ENCODE measurements at places on chromosomes 6 and 20. TPM values are rescaled to one million over a fixed set of nuclear protein-coding genes. Genes with fewer than 3 reads are reported as not detected.
A peak's percentile ranks its signal among the peaks of the same experiment; 100 is the strongest.

CRISP3 gene
- total RNA-seq = 120 TPM

ZSCAN23 gene
- total RNA-seq = 11.2 TPM

ERVFRD-1 gene
- not detected for total RNA-seq

PRR18 gene
- 0.80 TPM for total RNA-seq

BICRAL gene
- 9.3 TPM for total RNA-seq

CST2 gene
- 2.6 TPM for total RNA-seq

SPATA2 gene
- total RNA-seq = 11.3 TPM

LY6G5C gene
- total RNA-seq = 2.0 TPM

ADAM33 gene
- total RNA-seq = 8.2 TPM

RNF182 gene
- total RNA-seq = 2.8 TPM

STMN3 gene
- total RNA-seq = 38.9 TPM

HEY2 gene
- 11.3 TPM for total RNA-seq

PRICKLE4 gene
- total RNA-seq = 2.1 TPM

DNA sequence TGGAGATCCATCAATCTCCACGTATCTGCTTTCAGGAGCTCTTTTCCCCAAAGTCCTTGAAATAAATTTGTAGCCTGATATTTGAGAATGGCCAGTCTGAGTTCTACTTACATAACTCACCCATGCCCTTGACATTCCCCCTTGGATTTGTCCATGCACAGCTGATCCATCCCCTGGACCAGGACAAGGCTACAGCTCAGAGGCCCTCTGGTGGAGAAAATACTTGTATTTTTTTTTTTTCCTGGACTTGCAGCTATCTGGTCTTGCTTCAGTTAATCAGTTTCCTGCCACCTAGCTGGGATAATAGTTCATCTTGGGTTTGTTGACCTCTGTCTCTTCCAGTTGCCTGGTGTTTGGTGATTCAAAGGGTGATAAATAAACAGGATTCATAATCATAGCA lies 467.6 kb downstream of the DHX35 start:
- no peaks in the 10 kb centered on the region for H3K36me3 ChIP-seq
- H3K4me1 ChIP-seq = peaks cover 21% of the 10 kb centered on the region
- DNase-seq = no peak
- no peak overlapping the region for H3K4me3 ChIP-seq
- H3K27ac ChIP-seq = no peak overlapping the region

DNA sequence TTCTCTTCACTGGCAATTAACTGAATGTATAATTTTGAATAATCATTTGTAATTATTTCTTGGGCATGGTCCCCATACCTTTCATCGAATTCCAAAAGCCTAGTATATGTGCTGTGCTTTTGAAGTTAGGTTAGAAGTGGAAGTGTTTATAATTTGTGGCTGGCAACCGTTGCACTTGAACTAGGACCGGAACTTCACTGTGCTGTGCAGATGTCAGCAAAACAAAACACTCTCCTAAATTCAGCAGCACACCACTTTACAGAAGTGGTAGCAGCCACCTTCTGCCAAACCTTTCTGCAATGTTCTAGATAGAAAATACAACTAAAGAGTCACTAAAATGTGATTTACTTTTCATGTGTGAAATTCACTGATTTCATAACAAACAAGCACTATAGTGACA lies 111.9 kb downstream of the FAM83B start:
- H3K27me3 ChIP-seq = no peaks in the 10 kb centered on the region
- DNase-seq = no peak
- H3K36me3 ChIP-seq = no peaks in the 10 kb centered on the region
- H3K27ac ChIP-seq = no peak overlapping the region

DNA sequence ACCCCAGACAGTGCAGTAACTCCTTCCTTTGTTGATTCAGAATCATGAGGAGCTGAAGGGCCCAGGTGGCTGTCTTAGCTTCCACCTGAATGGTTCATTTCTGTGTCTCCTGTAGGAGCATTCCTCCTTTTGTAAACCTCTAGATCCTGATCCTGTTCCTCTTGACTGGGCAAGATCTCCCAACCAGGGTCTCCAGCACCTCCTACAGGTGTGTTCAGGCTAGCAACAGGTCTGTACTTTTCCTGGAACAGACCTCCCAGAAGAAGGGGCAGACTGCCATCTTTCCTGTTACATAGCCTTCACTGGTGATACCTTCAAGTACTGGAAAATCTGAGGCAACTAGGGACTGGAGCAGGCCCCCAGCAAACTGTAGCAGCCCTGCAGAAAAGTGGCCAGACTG lies 35.2 kb downstream of the HLA-B start:
- no peak overlapping the region for H3K4me3 ChIP-seq
- no peaks in the 10 kb centered on the region for H3K4me1 ChIP-seq
- no peaks in the 10 kb centered on the region for H3K36me3 ChIP-seq
- DNase-seq = no peak
- peaks cover 53% of the 10 kb centered on the region for H3K27me3 ChIP-seq
- no peak overlapping the region for H3K27ac ChIP-seq

GRCh38 chr6:68834551-68834950 lies 199.5 kb downstream of the ADGRB3 start:
- no peaks in the 10 kb centered on the region for H3K36me3 ChIP-seq
- no peak for DNase-seq
- no peak overlapping the region for H3K27ac ChIP-seq
- no peaks in the 10 kb centered on the region for H3K4me1 ChIP-seq
- H3K4me3 ChIP-seq = no peak overlapping the region
- H3K27me3 ChIP-seq = no peaks in the 10 kb centered on the region

- peak; percentile 85 for DNase-seq
- H3K36me3 ChIP-seq = no peaks in the 10 kb centered on the region
- H3K27ac ChIP-seq = no peak overlapping the region
- H3K4me3 ChIP-seq = peak overlapping the region; percentile 85
Measured at GRCh38 chr6:37566111-37566949, 66.6 kb upstream of the CCDC167 start.

- H3K27me3 ChIP-seq = no peaks in the 10 kb centered on the region
- H3K4me1 ChIP-seq = peaks cover 47% of the 10 kb centered on the region
- no peak overlapping the region for H3K27ac ChIP-seq
Measured at GRCh38 chr20:3896302-3896701, 7.1 kb downstream of the PANK2 start.

- no peak overlapping the region for H3K4me3 ChIP-seq
- no peaks in the 10 kb centered on the region for H3K36me3 ChIP-seq
- DNase-seq = no peak
- no peaks in the 10 kb centered on the region for H3K27me3 ChIP-seq
- no peak overlapping the region for H3K27ac ChIP-seq
Measured at GRCh38 chr6:25746968-25747367, 7.6 kb upstream of the SLC17A4 start.

- peaks cover 16% of the 10 kb centered on the region for H3K36me3 ChIP-seq
- no peak overlapping the region for H3K4me3 ChIP-seq
- DNase-seq = no peak
- H3K27ac ChIP-seq = no peak overlapping the region
Measured at GRCh38 chr6:106275692-106276091, 49.9 kb downstream of the ATG5 start.

- DNase-seq = no peak
- no peaks in the 10 kb centered on the region for H3K36me3 ChIP-seq
- no peak overlapping the region for H3K4me3 ChIP-seq
- no peak overlapping the region for H3K27ac ChIP-seq
- no peaks in the 10 kb centered on the region for H3K27me3 ChIP-seq
Measured at GRCh38 chr20:33679758-33680485, 5.7 kb upstream of the NECAB3 start.

DNA sequence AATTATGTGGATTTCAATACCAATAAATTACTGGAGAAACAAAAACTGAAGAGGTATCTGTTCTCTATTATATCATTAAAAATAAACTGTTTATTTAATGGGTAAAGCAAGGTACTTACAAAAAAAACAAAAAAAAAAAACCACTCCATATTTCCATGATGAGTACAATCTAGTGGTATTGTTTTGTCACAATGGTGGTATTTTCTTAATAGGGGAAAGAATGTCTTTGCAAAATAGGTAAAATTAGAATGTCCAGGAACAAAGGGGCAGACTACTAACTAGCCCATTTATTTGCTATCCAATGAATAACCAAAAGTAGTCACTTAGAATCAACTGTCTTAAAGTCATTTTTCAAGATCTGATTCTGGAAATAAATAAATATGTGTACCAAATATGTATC lies 92.0 kb downstream of the ARHGAP18 start:
- H3K27me3 ChIP-seq = no peaks in the 10 kb centered on the region
- H3K4me1 ChIP-seq = no peaks in the 10 kb centered on the region
- H3K4me3 ChIP-seq = no peak overlapping the region
- no peak overlapping the region for H3K27ac ChIP-seq
- no peaks in the 10 kb centered on the region for H3K36me3 ChIP-seq

DNA sequence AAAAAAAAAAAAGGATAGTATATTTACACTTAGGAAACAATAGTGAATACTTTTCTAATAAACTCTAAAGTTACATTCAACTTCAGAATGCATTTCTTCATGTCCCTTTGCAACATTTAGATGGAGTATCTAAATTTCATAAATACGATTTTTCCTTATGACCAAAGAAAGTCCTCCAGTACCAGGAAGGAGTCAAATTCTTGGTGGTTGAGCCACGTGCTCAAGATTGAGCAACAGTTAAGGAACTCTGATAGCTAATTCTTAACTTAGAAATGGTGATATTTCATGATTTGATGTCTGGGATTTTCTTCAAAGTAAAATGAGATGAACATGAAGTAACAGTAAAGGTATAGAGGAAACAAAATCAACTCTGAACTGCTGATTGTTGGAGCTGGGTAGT lies 92.7 kb downstream of the SASH1 start:
- no peak overlapping the region for H3K4me3 ChIP-seq
- H3K4me1 ChIP-seq = peaks cover 20% of the 10 kb centered on the region
- no peak for DNase-seq
- H3K36me3 ChIP-seq = peaks cover 5% of the 10 kb centered on the region
- H3K27me3 ChIP-seq = no peaks in the 10 kb centered on the region
- no peak overlapping the region for H3K27ac ChIP-seq

- H3K27ac ChIP-seq = no peak overlapping the region
- peaks cover 24% of the 10 kb centered on the region for H3K4me1 ChIP-seq
- H3K36me3 ChIP-seq = no peaks in the 10 kb centered on the region
- H3K27me3 ChIP-seq = no peaks in the 10 kb centered on the region
Measured at GRCh38 chr20:54023406-54023805, 47.0 kb downstream of the BCAS1 start.

DNA sequence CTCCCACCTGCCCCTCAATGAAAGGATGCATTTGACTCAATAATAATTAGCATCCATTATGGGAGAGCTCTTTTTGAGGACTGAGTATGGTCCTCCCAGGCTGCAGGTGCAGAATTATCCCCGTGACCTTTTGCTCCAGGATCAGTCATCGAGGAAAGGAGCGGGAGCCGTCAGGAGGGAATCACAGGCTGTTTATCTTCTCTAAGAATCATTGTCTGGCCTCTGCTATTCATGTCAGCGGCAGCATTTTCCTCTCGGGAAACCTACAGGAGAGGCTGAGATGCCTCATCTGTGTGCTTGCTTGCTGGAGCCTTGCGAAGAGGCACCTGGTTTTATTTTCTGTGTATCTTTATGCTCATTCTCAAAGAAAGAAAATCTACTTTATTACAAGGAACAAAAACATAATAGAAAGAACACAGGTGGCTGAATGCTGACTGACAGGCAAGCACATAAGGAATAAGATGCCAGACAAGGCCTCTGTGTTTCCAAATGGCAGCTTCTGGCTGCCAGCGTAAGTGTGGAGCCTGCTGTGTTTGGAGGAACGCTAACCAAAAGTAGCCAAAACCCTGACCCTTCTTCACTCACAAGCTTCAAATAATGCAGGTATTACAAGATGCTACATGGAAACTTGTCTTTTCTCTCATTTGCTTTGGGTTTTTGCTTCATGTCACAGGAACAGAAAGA lies 539.1 kb upstream of the MARCKS start:
- H3K4me1 ChIP-seq = peaks cover 8% of the 10 kb centered on the region
- peak overlapping the region; percentile 55 for H3K4me3 ChIP-seq

DNA sequence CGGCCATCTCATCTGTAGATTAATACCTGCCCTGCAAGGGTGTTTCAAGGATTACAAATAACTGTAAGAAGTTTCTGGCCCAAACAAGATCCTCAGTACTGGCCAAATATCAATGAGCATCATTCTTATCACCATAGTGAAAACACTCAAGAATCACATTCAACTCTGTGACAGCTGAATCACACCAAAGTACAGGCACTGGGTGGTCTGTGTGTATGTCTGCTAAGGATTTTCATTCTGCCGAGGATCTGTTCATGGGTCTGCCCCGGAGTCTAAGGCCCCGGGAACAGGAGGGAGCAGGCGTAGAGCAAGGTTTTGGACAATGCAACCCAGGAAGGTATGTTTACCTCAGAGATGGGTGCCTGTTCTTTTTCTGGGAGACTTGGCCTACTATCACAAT lies 110.5 kb downstream of the TRERF1 start:
- H3K4me3 ChIP-seq = no peak overlapping the region
- H3K27me3 ChIP-seq = no peaks in the 10 kb centered on the region
- H3K36me3 ChIP-seq = no peaks in the 10 kb centered on the region
- peaks cover 8% of the 10 kb centered on the region for H3K4me1 ChIP-seq

DNA sequence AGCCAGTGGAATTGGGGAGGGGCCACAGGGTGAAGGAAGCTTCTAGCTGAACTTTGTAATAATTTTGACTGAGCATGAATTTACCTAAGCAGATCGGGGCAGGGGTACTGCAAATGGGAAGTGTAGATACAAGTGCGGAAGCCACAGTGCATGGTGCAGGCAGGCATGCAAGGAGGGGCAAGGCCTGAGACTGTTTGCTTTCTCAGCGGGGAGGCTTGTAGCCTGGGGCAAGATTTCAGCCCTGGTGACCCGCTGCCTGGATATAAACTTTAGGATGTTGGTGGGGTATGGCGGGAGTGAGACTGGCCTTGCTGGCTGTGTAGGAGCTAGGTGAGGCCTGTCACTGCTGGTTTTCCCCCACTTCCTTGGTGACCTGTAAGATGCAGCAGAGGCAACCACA lies 266.4 kb upstream of the PREP start:
- H3K4me1 ChIP-seq = no peaks in the 10 kb centered on the region
- no peaks in the 10 kb centered on the region for H3K36me3 ChIP-seq
- no peak for DNase-seq
- no peak overlapping the region for H3K27ac ChIP-seq
- H3K27me3 ChIP-seq = no peaks in the 10 kb centered on the region

- no peak for DNase-seq
- H3K4me1 ChIP-seq = peaks cover 37% of the 10 kb centered on the region
- H3K27me3 ChIP-seq = no peaks in the 10 kb centered on the region
- H3K4me3 ChIP-seq = no peak overlapping the region
Measured at GRCh38 chr6:15369838-15370237, 124.0 kb downstream of the JARID2 start.

GRCh38 chr6:146884728-146885127 lies 286.0 kb downstream of the ADGB start:
- H3K4me3 ChIP-seq = no peak overlapping the region
- H3K27me3 ChIP-seq = no peaks in the 10 kb centered on the region

- no peak overlapping the region for H3K27ac ChIP-seq
- peaks cover 13% of the 10 kb centered on the region for H3K4me1 ChIP-seq
- H3K4me3 ChIP-seq = no peak overlapping the region
- DNase-seq = no peak
- H3K27me3 ChIP-seq = no peaks in the 10 kb centered on the region
Measured at GRCh38 chr6:161422710-161423680, 149.1 kb upstream of the AGPAT4 start.

DNA sequence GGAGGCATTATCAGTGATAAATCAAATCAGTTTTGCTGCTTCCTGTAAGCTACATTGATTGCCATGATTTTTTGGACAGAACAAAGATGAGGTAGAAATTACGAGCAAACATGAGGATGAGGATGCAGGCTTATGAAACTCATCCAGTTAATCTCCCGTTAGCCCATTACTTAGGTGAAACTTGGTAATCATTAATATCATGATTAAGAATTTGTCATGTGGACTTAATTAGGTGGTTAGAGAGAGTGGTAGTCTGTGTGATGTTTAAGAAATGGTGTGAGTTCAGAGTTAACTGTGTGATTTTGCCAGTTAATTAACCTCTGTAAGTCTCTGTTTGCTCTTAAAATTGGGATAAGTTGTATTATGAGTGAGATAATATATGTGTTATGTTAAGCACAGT lies 62.0 kb downstream of the TSPYL4 start:
- H3K36me3 ChIP-seq = no peaks in the 10 kb centered on the region
- DNase-seq = no peak

Measured in type B pancreatic cell (in vitro differentiated cells).